Glutamatergic neuron (in vitro differentiated cells): ENCODE measurements at places on chromosomes 4 and X. TPM values are rescaled to one million over a fixed set of nuclear protein-coding genes. Genes with fewer than 3 reads are reported as not detected.
A peak's percentile ranks its signal among the peaks of the same experiment; 100 is the strongest.

Gene CNGA1
- total RNA-seq: not detected

Gene GSPT2
- total RNA-seq: 14.6 TPM

Gene GPR82
- total RNA-seq: not detected

Gene PIN4
- 19.5 TPM for total RNA-seq

DNA sequence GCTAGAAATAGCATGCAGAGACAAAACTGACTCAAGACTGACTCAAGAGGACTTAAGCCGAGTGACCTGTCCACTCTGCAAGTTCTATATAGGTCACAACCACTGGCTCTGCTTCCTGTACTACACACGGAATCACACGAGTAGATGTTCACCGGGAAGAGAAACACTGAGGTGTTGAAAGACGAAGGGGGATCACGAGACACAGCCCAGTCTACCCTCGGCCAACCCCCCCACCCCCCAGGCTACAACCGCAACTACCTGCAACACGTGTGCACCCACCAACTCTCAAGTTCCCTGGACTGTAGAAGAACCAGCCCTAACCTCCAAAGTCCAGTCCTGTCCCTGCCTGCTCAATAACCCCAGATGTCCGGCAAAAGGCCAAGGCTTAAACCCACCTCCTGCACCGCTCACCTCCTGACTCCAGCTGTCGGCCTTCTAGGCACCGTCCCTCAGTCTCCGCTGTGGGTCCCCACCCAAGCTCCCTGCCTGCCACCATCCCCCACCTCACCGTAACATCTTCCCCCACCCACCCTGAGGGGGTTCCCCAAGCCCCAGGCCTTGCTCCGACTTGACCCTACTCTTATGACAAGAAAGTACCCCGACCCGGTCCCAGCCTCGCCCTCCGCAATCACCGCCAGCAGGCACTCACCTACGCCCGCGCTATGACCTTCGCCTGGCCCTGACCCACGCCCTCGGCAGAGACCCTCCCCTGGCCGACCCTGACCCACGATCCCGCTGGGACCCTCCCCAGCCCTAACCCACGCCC is 739 bp downstream of the GAK start:
- peaks cover 12% of the 10 kb centered on the region for H3K27me3 ChIP-seq
- H3K4me1 ChIP-seq: peaks cover 18% of the 10 kb centered on the region
- H3K36me3 ChIP-seq: no peaks in the 10 kb centered on the region

- H3K4me1 ChIP-seq: peaks cover 8% of the 10 kb centered on the region
- H3K27ac ChIP-seq: no peak overlapping the region
- peak overlapping the region; percentile 28 for H3K4me3 ChIP-seq
- H3K36me3 ChIP-seq: no peaks in the 10 kb centered on the region
Measured at GRCh38 chrX:115966920-115967319, 203.6 kb upstream of the AGTR2 start.

- no peaks in the 10 kb centered on the region for H3K4me1 ChIP-seq
- no peak overlapping the region for H3K4me3 ChIP-seq
- no peak overlapping the region for H3K27ac ChIP-seq
- no peaks in the 10 kb centered on the region for H3K27me3 ChIP-seq
Measured at GRCh38 chrX:150753357-150753756, 60.2 kb downstream of the MTMR1 start.

DNA sequence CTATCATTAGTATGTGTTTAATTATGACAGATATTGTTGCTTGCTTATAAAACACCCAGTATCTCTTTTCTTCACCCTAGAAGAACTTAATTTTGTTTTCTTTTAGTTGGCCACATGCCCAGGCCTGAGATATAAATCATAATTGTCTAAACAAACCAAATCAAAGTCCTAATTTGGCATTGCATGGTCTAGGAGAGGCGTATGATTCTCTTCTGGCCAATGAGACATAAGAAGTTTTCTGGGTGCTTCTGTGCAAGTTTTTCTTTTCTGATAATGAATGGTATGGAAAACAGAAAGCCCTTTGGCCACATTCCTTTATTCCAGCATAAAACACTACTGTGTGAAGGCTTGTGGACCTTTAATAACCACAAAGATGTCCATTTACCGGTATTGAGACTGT is 192.9 kb upstream of the CTSO start:
- H3K27me3 ChIP-seq: no peaks in the 10 kb centered on the region
- no peaks in the 10 kb centered on the region for H3K36me3 ChIP-seq
- H3K4me1 ChIP-seq: no peaks in the 10 kb centered on the region

DNA sequence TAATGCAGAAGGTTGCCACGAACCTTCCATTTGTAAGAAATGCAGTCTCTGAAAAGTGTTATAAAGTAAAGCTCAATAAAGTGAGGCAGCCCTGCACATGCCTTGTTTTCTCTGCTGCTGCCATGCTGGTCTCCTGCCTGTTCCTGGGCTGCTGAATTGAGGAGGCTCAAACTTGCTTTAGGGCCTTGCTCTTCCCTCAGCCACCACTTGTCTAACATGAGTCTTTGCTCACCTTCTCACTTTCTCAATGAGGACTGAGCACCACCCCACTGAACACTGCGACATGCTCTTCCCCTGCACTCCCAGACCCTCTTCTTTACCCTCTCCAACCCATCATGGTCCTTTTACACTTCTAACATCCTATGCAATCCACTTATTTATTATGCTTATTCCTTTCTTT is 25.2 kb upstream of the MFAP3L start:
- H3K4me3 ChIP-seq: no peak overlapping the region
- H3K27me3 ChIP-seq: no peaks in the 10 kb centered on the region
- no peak for DNase-seq
- no peak overlapping the region for H3K27ac ChIP-seq
- peaks cover 2% of the 10 kb centered on the region for H3K4me1 ChIP-seq
- no peaks in the 10 kb centered on the region for H3K36me3 ChIP-seq

GRCh38 chrX:91434351-91435168 is at the start of gene PABPC5:
Gene PABPC5, plus strand, starts transcription at chrX:91434839. Its CDS starts 739 bp downstream, at chrX:91435578.
- peak within 1 kb of the TSS; percentile 91 for H3K4me3 ChIP-seq
- DNase-seq: peak; percentile 84
- peaks cover 7% of the 10 kb centered on the region for H3K4me1 ChIP-seq
- H3K36me3 ChIP-seq: no peaks in the 10 kb centered on the region
- H3K27ac ChIP-seq: peak within 1 kb of the TSS; percentile 97
- H3K27me3 ChIP-seq: peaks cover 3% of the 10 kb centered on the region

DNA sequence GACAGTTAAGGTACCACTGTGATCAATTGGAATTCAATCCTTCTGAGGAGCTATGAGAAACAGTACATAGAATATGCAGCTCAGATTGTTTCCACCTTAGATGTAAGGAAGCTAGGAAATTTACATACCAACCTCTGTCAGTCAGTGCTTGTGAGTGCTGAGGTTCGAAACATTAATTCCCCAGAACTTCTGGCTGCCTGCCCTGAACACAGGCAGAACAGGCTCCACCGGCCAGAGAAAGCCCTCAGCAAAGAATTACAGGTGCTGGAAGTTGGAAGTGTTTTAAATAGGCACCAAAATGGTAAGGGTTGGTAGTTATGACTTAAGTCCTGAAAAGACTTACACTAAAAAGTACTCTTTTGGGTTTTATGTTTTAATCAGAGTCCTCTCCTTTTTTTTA is 651.8 kb downstream of the C4orf33 start:
- no peak overlapping the region for H3K4me3 ChIP-seq
- no peaks in the 10 kb centered on the region for H3K4me1 ChIP-seq
- no peak for DNase-seq
- H3K36me3 ChIP-seq: no peaks in the 10 kb centered on the region
- no peak overlapping the region for H3K27ac ChIP-seq

DNA sequence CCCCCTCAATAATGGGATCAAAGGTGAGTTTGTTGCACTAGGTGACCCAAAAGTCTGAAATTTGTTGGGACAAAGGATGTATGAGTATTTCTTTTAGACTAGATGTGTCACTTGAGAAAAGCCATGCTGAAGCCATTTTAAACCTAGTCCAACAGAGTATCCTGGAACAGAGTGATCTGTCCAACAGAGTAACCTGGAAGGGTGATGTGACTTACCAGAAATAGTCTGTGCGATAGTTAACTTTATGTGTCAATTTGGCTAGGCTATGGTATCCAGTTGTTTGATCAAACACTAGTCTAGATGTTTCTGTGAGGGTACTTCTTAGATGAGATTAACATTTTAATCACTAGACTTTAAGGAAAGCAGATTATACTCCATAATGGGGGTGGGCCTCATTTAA is 154.5 kb downstream of the PARM1 start:
- DNase-seq: no peak
- H3K36me3 ChIP-seq: no peaks in the 10 kb centered on the region
- peaks cover 3% of the 10 kb centered on the region for H3K27me3 ChIP-seq
- H3K27ac ChIP-seq: no peak overlapping the region
- no peaks in the 10 kb centered on the region for H3K4me1 ChIP-seq
- no peak overlapping the region for H3K4me3 ChIP-seq
